ENCODE measurements at places on chromosomes 7 and 10.

DNA sequence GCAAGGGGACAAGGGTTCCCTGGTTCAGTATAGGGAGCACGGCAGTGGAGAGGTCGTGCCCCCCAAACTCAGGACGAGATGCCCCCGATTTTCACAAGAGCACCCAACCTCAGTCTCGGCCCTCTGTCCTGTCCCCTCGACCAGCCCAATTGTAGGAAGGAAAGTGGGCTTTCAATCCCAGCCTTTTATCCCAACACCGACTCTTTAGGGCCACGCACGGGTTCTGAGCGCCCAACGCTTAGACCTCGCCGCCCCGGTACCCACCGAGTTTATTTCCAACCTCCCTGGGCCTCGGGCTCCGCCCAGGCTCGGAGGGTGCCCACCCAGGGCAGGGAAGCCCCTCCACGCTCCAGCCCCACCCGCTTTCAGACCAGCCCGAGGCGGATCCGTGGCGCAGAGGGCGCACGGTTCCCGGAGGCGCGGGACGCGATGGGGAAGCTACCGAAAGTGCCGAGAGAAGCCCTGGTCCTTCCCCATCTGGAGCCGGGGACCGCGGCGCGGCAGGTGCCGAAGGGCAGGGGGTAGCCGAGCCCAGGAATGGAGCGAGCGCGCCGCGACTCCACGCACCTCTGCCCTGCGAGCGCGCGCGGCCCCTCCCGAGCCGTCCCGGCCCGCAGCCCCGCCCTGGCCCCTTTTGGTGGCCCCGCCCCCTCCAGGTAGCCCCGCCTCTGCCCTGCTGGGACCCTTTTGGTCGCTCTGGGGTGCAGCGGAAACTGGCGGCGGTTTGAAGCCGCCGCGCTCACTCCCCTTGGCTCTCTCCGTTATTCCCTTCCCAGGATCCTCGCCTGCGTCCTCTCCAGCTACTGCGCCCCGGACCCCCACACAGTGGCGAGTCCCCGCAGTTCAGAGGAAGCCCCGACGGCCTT, 20.4 kb downstream of the GRID2IP start:
- peak; percentile 51 for DNase-seq

- DNase-seq = peak; percentile 80
These were observed 19.5 kb downstream of the WNT8B start for GRCh38 chr10:100482181-100482833.

GRCh38 chr10:23204773-23205172, 12.7 kb downstream of the PTF1A start:
- no peak for DNase-seq

GRCh38 chr7:137691566-137691965, 155.2 kb downstream of the DGKI start:
- no peak for DNase-seq

GRCh38 chr10:119221666-119222065, 14.3 kb downstream of the GRK5 start:
- no peak for DNase-seq

- no peak for DNase-seq
These were observed 291.2 kb downstream of the AUTS2 start for GRCh38 chr7:69889338-69889975.

GRCh38 chr7:6294839-6295238, 22.4 kb upstream of the CYTH3 start:
- no peak for DNase-seq

DNA sequence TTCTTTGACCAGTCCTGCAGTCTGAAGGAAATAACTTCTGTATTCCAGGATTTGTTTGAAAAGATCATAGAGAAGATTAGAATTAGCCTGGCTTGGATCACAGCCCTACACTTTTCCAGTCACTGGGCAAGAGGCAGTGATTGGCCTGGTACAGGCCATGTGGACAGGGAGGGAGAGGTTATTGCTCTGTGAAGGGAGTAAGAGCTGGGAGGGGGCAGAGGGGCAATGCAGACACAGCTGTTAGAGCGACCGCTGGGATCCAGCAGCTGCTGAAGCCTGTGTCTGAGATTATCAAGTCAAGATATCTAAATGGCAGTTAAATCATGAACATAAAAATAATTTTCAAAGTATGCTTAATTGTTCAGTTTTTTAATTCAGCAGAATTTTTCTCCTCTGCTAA, 257.3 kb downstream of the SDK1 start:
- no peak for DNase-seq

- no peak for DNase-seq
These were observed 31.6 kb downstream of the TLX1 start for GRCh38 chr10:101162677-101163076.

GRCh38 chr7:46549347-46549746, 628.3 kb upstream of the IGFBP3 start:
- no peak for DNase-seq

DNA sequence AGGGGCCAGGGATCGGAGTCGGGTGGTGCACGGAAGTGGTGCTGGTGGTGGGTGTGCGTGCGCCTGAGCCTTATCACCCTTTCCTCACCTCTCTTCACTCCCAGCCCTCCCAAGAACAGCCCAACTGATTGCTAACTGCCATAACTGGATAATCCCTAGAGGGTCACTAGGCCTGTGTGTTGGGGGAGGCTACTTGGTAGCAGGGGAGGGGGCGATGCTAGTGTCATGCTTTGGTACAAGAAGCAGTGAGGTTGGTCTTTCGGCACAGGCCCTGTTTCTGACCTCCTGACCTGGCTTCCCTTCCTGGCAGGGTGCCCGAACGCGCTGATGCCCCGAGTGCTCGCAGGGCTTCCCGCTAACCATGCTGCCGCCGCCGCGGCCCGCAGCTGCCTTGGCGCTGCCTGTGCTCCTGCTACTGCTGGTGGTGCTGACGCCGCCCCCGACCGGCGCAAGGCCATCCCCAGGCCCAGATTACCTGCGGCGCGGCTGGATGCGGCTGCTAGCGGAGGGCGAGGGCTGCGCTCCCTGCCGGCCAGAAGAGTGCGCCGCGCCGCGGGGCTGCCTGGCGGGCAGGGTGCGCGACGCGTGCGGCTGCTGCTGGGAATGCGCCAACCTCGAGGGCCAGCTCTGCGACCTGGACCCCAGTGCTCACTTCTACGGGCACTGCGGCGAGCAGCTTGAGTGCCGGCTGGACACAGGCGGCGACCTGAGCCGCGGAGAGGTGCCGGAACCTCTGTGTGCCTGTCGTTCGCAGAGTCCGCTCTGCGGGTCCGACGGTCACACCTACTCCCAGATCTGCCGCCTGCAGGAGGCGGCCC, 652 bp downstream of the KAZALD1 start:
- DNase-seq = peak; percentile 77

GRCh38 chr7:11784769-11785536, 47.0 kb downstream of the THSD7A start:
- no peak for DNase-seq

GRCh38 chr10:70584909-70585544, 17.5 kb downstream of the PRF1 start:
- DNase-seq = no peak

DNA sequence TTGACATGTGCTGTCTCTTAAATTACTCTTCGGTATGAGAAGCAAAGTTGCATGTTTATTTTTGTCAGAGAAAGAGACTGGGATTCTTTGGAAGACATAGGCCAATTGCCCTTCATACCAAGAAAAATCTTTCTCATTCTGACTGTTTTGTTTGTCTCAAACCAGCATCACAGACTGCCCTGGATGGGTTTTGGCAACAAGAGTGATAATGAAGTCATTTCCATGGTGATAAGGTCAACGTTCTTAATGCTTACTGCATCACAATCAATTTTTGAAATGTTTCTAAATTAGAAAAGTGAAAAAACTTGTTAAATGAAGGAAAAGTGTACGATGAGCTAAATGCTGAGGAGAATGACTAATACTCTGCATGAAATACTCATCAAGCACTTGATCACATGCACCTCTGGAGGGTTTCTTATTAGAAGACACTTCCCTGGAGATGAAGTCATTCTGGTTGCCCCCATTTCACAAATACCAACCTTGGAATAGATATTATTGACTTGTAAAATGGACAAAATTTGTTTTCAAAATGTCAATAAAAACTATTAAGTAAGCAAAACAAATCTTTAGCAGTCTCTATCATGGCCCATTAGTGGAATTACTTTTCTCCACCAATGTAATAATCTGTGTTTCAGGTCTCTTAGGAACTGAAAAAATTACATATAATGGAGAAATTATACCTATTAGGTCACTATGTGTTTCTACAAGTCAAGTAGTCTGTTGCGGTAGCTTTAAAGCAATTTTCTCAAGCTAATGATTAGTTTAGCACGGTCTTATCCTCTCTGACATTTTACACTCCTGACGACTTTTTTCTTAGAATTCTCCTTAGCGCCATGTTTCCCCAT, 19.9 kb upstream of the SEC61G start:
- no peak for DNase-seq

DNA sequence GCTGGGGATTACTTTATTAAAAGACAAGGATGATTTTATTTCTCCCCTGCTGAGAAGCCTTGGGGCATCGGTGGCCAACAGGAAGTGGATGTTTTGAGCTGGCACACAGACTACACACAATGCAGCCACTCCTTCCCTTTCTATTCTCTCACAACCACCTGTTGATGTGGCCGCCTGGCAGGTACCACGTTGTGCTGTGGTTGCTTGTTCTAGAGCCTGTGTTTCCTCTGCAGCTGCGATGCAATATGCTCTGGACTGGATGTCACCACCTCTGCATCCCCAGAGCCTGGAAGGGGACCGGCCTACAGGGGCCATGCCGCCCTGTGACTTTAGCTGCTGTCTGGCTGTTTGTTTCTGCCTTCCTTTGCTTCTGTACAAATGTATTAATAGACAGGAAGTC, 195.7 kb upstream of the CELF2 start:
- no peak for DNase-seq

- peak; percentile 60 for DNase-seq
These were observed 1.4 kb downstream of the MXI1 start for GRCh38 chr10:110208614-110209453.

DNA sequence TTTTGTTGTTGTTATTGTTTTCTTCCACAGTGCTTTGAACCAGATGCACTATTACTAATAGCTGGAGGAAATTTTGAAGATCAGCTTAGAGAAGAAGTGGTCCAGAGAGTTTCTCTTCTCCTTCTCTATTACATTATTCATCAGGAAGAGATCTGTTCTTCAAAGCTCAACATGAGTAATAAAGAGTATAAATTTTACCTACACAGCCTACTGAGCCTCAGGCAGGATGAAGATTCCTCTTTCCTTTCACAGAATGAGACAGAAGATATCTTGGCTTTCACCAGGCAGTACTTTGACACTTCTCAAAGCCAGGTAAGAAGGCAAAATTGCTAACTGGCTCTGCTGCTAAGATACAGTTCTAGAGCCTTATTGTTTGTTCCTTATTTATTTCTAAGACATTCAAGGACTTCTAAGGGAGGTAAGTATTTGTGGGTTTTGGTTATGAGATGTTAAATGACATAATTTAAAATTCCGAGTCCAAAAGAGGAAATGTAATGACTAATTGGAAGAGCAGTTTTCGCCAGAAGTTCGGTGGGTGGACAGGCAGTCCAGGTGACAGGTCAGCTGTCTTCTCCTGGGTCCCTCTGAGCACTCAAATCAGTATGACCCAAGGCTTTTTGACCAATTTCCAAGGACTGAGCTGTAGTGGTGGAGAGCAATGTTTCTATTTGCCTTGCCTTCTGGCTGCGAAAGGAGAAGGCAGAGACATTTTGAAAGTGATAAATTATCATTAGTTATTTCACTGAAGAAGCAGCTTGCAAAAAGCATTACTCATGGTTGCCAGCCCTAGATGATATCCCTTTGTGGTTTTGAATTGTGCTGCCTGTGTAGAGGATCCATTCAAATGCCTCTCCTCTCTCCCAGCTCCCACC, 10.1 kb downstream of the SLC39A12 start:
- no peak for DNase-seq

- no peak for DNase-seq
These were observed 37.6 kb downstream of the SGMS1 start for GRCh38 chr10:50585921-50586739.

GRCh38 chr10:91879515-91880170, 29.6 kb downstream of the FGFBP3 start:
- DNase-seq = no peak

DNA sequence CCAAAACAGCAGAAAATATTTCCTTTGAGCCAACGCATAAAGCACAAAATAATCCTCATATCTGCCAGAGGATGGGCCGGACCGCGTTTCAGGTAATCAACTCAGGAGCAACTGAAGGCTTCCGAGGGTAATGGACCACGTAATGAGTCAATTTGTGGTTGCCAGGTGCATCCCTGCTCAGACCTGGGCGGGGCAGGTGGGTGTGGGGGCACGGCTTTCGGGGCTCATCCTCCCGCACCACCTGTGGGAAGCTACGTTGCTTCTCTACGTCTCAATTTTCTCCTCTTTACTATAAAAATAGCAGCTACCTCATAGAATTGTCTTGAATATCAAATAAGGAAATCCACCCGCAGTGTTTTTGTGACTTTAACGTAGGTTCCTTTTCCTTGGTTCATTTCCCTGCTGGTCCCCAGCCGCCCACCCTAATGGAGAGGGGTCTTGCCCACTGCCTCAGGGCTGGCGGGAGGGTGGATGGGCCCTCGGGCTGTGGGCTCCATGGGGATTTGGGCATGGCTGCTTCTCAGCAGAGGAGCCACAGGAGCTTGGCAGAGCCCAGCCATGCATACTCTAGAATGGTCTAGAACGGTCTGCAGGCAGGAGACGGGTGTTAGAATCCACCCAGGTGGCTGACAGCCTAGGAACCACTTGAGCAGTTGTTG, 324.7 kb downstream of the ADARB2 start:
- no peak for DNase-seq

- DNase-seq = no peak
These were observed 50.0 kb downstream of the CALD1 start for GRCh38 chr7:134829380-134829986.

DNA sequence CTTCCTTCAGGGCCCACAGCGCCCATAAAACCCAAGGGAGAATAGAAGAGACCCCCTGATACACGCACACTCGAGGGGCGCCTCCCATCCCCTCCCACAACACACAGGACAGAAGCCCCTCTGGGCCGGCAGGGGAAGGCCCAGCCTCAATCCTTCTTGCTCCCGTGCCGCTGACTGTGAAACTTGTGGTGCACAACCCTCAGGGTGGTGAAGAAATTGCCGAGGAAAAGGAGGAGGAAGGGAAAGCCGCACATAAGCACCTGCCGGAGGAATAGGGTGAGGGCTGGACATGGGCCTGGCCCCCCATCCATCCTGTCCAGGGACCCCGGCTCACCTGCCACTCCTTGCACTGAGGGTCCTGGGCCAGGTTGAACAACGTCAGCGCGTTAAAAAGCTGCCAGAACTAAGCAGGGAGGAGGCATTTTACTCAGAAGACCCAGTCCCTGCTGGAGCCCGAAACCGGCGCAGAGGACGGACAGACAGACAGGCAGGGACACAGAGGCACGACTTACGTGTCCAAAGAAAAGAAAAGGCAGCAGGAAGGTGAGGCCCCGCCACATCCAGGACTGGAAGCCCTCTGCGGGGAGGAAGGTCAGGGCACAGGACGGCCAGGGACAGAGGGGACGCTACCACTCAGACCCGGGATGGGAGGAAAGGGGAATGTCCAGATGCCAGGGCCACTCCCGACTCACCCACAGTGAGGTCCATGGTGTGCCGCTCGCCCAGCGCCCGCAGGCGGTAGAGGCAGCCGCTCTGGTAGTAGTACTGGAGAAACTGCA, 7.2 kb downstream of the TMEM120A start:
- no peak for DNase-seq

GRCh38 chr10:58457761-58458616, 54.7 kb upstream of the BICC1 start:
- no peak for DNase-seq

GRCh38 chr7:137717811-137718271, 128.9 kb downstream of the DGKI start:
- DNase-seq = no peak

All from HuH-7 (cell line).